ENCODE measurements at places on chromosomes 7 and 10.

- DNase-seq: no peak
Observed at GRCh38 chr10:103835096-103836050, 20.0 kb downstream of the SH3PXD2A start.

DNA sequence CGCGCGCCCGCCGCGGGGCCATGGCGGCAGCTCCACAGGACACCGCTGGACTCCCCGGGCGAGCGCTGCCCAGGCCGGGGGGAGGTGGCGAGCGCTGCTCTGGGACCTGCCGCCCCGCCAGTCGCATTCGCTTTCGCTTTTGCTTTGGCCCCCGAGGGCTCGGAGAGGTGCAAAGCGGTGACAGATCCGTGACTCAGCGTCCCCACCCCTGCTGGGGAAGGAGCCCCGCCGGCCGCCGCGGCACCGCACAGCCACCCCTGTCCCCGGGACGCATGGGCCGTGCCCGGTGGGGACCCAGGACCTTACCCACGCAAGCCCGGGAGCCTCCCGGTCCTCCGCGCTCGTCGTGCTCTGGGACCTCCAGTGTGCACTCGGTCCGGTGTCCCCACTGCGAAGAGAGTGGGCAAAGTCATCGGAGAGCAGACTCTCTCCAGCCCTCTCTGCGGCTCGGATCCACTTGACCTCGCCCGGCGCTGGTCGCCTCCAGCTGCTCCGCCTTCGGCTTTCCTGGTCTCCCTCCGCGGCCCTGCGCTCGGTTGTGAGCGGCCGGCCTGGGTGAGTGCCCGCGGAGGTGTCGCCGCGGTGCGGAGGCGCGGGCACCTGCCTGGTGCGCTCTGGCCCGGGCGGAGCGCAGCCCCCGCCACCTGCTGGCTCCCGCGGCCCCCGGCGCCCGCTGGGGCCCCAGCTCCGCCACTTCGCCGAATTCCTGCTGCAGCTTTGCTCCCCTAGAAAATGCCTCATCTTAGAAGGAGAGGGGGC lies at the start of gene IL15RA:
IL15RA (minus strand) TSS at position 73 of the 759 bp plus-strand sequence; CDS start at position 22, 51 bp downstream.
- DNase-seq: peak; percentile 90

DNA sequence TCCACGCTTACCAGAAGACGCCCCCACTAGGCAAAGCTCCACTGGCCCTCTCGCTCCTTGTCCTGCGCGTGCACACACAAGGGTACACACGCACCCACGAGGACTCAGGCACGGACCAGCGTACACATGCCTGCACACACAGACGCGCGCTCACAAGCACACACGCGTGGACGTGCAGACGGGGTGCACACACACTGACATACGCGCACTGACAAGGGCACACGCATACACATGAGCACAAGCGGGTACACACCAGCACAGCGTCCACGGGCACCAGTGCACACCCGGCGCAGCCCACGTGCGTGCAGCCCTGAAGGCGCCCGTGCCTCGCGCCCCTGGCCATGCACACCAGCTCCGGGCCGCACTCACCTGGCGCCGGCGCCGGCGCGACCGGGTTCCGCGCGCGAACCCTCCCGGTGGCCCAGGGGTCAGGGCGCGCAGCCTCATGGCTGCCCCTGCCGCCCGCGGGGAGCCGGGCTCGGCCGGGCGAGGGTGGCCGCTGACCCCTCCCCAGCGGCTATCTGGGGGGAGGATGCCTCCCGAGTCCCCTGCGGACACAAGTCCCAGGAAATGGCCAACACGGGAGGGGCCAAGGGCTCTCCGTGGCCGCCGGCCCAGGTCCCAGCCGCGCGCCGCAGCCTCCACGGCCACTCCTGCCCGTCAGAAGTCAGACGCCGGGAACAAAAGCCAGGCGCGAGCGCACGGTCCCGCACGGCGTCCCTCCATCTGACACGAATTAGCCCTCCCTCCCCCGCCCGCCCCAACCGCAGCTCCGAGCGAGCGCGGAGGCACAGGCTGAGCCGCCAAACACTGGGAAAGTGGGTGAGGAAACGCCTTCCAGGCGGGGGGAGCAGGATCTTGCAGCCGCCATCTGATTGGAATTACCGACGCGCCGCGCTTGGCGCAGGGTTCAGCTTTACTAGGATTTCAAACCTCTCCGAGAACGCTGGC lies 45.0 kb downstream of the TNS3 start:
- DNase-seq: no peak

DNA sequence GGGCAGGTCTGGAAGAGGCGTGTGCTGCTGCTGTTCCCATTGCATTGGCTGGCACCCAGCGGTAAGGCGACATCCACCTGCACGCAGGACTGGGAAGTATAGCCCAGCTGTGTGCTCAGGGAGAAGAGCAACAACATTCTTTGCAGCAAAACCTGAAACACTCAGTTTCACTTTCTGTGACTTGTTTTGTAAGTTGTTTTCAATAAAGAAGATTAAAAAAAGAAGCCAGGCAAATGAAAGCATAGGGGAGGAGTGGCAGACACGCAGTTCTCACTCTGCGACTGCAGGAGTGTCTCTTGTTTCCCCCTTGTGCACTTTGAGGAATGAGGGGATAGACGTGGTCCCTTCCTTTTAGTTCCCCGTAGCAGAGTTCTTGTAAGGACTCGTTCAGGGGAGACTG lies 5.8 kb downstream of the FBH1 start:
- DNase-seq: no peak

DNA sequence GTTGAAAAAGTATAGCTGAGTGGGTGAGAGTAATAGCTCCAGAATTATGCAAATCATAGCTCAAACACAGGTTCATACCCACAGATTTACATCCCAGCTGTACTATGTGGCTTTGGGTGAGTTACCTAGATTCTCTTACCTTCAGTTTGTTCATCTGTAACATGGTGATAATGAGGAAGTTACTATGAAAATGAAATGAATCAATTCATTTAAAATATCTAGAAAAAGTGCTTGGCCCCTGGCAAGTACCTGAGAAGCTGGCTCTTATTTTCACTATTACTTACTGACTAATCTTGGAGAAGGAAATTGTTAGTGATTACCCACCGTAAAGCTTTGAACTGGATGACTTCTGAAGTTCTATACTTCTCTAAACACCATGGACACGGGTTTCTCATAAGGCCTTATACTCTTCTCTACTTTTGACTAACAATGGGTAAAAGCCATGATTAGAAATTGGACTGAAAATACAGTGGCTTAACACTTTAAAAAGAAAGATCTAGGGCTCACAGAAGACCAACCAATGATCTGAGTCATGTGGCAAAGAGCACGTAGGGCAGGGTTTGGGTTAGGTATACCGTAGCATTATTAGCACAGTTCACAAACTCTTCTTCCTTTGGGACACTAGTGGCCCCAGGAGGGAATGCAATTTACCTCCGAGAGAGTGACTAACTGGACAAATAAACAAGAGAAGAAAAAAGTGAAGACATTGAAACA lies 149.2 kb downstream of the PLPP4 start:
- no peak for DNase-seq

DNA sequence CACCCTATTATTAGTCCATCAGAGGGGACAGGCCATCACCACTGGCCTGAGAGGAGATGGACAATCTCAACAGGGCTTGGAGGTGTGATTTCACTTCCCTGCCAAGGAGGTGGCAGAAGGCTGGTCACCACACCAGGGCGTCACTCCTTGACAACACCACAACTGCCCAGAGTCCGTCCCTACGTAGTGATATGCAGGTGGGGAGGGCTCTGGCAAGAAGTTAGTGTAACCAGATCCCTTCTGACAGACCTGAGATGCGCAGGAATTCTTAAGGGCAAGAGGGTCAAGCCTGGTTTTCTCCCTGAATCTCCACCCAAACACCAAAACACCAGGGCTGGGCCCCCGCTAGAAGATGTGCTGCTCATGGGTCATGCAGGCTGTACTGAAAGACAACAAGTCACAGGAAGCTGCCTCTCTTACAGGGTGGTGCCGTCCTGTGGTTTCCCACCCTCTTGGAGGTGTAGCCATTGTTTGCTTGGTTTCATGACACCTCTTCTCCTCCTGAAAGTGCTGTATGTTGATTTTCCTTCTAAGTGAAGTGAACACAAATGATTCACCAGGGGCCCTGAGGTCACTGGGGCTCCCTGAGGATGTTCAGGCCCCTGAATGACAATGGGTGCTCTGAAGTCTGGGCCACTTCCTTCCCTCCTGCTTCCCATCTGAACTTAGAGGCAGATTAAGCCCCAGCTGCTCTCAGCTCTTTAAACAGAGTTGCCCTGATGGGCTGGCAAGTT lies 27.1 kb downstream of the ATXN7L1 start:
- peak; percentile 66 for DNase-seq

DNA sequence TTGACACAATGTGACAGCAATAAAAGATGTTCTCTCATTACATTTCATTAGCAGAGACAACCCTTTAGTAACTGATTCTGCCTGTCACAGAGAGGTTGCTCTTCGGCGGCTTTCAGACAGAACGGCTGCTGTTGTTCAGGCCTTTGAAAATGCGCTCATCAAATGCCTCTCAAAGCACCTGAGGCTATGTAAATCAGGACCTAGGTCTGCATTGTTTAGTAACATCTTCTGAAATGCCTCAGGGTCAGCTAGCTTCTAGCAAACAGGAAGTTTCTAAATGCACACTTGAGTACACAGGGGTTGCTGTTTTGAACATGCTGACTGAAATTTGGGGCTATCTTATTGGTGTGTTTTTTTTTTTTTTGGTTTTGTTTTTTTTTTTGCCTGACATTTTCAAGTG lies 143.3 kb upstream of the DKK1 start:
- DNase-seq: no peak

- no peak for DNase-seq
Observed at GRCh38 chr10:22959950-22960349, 32.1 kb downstream of the ARMC3 start.

GRCh38 chr7:27180431-27181420 lies 4.3 kb downstream of the HOXA11 start:
- no peak for DNase-seq

- no peak for DNase-seq
Observed at GRCh38 chr10:80090121-80090520, 11.7 kb downstream of the TMEM254 start.

DNA sequence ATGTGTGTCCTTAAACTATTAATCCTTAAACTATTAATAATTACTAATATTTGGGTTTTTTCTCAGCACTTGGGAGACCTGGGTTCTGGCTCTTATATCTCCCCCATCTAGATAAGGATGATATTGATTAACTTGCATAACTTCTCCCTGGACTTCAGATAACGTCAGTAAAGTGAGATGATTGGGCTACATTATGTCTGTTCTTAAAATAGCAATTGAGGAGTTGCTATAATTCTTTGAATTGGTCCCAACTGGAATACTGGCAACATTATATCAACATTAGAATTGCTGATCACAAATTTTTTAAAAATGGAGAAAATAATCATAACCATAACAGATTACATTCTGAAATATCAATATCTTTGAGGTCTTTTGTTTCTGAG lies 1.9 kb downstream of the APBB1IP start:
- no peak for DNase-seq

GRCh38 chr10:1754506-1755153 lies 17.3 kb upstream of the ADARB2 start:
- no peak for DNase-seq

GRCh38 chr7:75623390-75624133 lies 115.2 kb downstream of the HIP1 start:
- no peak for DNase-seq

- no peak for DNase-seq
Observed at GRCh38 chr7:139982927-139983920, 79.5 kb downstream of the PARP12 start.

DNA sequence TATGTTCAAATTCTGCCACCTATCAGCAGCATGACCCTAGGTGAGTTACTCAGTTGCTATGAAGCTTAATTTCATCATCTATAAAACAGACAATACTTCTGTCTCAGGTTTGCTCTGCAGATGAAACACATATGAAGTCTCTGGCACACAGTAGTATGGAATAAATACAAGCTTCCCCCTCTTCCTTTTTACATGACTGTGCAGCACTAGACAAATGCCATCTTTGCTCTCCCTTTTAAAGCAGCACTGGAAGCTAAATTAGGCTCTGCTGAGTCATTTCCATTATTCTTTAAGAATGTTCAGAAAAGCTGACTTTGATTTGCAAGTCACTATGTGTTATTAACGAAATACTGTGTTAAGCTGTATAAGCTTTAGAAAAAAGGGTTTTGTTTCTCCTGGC lies 40.7 kb upstream of the ANAPC16 start:
- no peak for DNase-seq

GRCh38 chr10:126585249-126586017 lies 85.1 kb downstream of the C10orf90 start:
- no peak for DNase-seq
